ENCODE measurements at places on chromosomes 1 and 21. TPM values are rescaled to one million over a fixed set of nuclear protein-coding genes. Genes with fewer than 3 reads are reported as not detected.

The CCDC27 gene
- not detected for polyA plus RNA-seq

The KCNC4 gene
- polyA plus RNA-seq = 1.8 TPM

The HSD3B1 gene
- not detected for polyA plus RNA-seq

The ILDR2 gene
- polyA plus RNA-seq = not detected

The IL22RA1 gene
- polyA plus RNA-seq = not detected

The PRR9 gene
- not detected for polyA plus RNA-seq

The CTH gene
- 1.7 TPM for polyA plus RNA-seq

The KCND3 gene
- not detected for polyA plus RNA-seq

The HRNR gene
- not detected for polyA plus RNA-seq

The ERO1B gene
- polyA plus RNA-seq = 2.8 TPM

The TRIM58 gene
- polyA plus RNA-seq = 0.95 TPM

The OR6N1 gene
- not detected for polyA plus RNA-seq

The FAM20B gene
- 5.5 TPM for polyA plus RNA-seq

The ANKRD34A gene
- 0.64 TPM for polyA plus RNA-seq

The SAMD11 gene
- polyA plus RNA-seq = not detected

The LAMB3 gene
- polyA plus RNA-seq = not detected

The PHLDA3 gene
- 0.64 TPM for polyA plus RNA-seq

The TCP10L gene
- polyA plus RNA-seq = 0.28 TPM

The C1orf141 gene
- polyA plus RNA-seq = not detected

The USP21 gene
- 30.1 TPM for polyA plus RNA-seq

The PDPN gene
- not detected for polyA plus RNA-seq

The NBPF9 gene
- 7.7 TPM for polyA plus RNA-seq

The SLC1A7 gene
- not detected for polyA plus RNA-seq

The GJA5 gene
- polyA plus RNA-seq = not detected

The E2F2 gene
- polyA plus RNA-seq = 2.2 TPM

The LRRC3 gene
- 0.14 TPM for polyA plus RNA-seq

The NEK2 gene
- polyA plus RNA-seq = not detected

The NASP gene
- polyA plus RNA-seq = 116 TPM

The PPIE gene
- polyA plus RNA-seq = 83.7 TPM

The PLA2G2F gene
- polyA plus RNA-seq = not detected

The SLAMF7 gene
- polyA plus RNA-seq = 26.8 TPM

The TIAM1 gene
- 0.54 TPM for polyA plus RNA-seq

The FMO1 gene
- not detected for polyA plus RNA-seq

The TMOD4 gene
- polyA plus RNA-seq = 1.0 TPM

The MEX3A gene
- 0.05 TPM for polyA plus RNA-seq

The RHBDL2 gene
- not detected for polyA plus RNA-seq

The AGBL4 gene
- not detected for polyA plus RNA-seq

The MYBPHL gene
- not detected for polyA plus RNA-seq

The TMEM240 gene
- polyA plus RNA-seq = not detected

The KIF14 gene
- 0.16 TPM for polyA plus RNA-seq

The HSPA6 gene
- 0.80 TPM for polyA plus RNA-seq

The RGS16 gene
- polyA plus RNA-seq = 1.9 TPM

The CRB1 gene
- not detected for polyA plus RNA-seq

The FCRL6 gene
- 2.1 TPM for polyA plus RNA-seq

The PLA2G2A gene
- not detected for polyA plus RNA-seq

The SNX27 gene
- polyA plus RNA-seq = 12.9 TPM

The USH2A gene
- polyA plus RNA-seq = not detected

The RXFP4 gene
- 0.78 TPM for polyA plus RNA-seq

The PTGFRN gene
- not detected for polyA plus RNA-seq

The DTL gene
- 0.19 TPM for polyA plus RNA-seq
